Jurkat, Clone E6-1 (cell line): ENCODE measurements at places on chromosomes 7 and 10.
A peak's percentile ranks its signal among the peaks of the same experiment; 100 is the strongest.

DNA sequence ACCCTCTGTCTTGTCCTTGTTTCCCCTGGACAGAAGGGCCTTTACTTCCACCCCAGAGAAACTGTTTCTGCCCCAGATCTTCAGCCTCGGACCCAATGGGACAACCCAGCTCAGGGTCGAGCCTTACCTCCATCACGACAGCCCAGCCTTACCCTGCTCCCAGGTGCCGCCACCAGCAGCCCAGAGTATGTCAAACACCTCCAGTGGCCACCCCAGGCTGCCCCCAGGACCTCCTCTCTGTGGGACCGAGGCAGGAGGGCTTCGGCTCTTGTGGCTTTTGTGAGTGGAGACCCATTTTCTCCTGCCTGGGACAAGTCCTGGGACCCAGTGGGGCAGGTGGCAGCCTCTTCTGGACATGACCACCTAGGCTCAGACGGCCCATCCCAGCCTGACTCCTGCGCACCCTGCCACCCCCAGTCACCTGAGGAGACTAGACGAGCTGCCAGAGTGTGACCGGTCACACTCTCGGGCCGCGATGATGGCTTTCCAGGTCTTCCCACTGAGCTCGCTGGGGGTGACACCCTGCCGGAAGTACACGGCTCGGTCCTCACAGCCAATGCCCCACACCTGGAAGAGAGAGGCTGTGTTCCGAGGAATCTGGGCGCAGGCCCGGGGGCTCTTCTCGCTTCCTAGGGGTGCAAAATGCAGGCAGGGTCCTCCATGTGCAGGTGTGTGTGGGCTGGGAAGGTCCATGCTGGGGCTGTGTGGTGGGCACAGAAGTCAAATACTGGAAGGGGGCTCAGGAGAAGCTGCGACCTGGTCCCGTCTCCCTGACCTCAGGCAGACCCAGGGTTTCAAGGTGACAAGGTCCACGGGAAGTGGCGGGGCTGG, 15.5 kb downstream of the TECPR1 start:
- DNase-seq, result no peak

DNA sequence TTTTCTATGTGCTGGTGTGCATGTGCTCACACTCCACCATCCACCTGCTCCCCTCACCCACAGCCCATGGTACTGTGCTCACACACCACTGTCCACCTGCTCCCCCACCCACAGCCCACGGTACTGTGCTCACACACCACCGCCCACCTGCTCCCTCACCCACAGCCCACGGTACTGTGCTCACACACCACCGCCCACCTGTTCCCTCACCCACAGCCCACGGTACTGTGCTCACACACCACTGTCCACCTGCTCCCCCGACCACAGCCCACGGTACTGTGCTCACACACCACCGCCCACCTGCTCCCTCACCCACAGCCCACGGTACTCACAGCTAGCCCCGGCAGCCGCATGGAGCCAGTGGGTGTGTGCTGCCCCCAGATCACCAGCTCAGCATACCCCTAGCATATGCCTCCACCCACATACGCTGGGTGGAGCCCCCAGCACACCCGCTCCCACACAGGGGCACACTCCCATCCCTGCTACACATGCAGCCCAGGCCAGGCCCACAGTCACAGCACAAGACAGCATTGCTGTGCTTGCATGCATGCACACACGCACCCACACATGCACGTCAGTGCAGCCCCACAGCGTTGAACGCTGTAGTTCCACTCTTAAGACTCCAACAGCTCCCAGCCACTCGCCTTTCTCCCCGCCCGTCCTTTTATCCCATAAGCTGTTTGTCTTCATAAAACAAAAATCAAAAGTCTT, 62.0 kb downstream of the PAX2 start:
- DNase-seq, result no peak

DNA sequence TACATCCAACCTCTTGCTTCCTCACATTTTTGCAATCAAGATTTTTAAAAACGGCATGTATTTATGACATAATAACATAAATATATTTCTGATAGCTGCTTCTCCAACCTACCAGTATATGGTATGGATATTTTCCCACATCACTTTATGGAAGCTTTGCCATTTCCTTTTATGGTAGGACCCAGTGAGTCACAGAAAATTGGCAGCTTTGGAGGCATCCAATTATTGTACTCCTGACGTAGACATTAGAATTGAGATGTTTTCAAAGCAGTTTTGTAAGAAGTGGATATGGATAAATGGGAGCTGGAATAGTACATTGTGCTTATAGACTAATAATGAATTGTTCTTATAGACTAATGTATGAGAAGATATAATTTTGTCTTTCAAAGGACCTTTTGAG, 23.8 kb upstream of the BICC1 start:
- DNase-seq, result no peak

DNA sequence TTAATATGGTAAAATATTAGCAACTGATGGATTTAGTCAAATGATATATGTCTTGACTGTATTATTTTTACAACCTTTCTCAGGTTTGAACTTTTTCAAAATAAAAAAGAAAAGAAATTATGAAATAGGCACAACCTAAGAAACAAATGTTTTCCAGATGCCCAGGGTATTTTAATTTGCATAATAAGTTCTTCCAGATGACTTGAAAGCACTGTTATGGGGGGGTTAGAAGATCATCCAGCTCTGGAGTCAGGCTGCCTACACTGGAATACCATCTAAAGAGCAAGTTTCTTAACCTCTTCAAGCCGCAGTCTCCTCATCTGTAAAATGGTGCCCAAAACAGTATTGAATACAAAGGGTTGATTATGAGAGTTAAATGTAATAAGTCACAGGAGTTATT, 32.1 kb downstream of the CREB3L2 start:
- DNase-seq, result no peak

- no peak for DNase-seq
Measured at GRCh38 chr7:151143261-151144015, 24.1 kb downstream of the GBX1 start.

GRCh38 chr10:113849946-113850345, 3.9 kb downstream of the DCLRE1A start:
- DNase-seq, result no peak

GRCh38 chr10:34029455-34029854, 695.0 kb upstream of the NRP1 start:
- DNase-seq, result no peak

DNA sequence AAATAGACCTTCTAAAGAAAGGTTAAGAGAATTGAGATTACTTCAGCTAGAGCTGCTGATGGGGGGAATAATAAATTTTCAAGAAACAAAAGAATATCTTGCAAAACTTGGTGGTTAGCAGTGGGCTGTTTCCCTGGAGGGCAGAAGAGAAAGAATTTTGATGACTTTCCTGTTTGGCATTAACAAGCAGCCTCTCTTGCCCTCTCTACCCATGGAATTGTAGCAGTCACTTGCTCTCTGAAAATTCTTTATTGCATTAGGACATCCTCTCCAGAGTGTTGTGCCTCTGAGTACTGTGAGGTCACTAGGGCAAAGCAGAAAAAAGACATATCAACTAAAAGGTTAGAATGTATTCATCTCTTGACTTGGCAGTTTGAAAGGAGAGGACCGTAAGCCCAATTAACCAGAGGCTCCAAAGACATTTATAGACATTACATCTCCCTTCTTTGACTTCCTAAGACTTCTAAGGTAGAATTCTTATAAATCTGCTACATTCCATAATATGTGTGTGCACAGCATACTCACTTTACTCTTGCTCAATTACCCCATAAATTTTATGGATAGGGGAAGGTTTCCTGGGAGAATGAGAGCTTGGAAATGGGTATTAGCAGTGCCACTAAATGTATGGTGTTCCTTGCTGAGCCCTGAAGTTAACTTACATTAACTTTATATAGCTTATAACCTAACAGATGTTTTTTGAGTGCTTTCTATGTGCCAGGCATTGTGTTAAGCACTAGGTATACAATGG, 215.3 kb downstream of the KIF20B start:
- DNase-seq, result no peak

DNA sequence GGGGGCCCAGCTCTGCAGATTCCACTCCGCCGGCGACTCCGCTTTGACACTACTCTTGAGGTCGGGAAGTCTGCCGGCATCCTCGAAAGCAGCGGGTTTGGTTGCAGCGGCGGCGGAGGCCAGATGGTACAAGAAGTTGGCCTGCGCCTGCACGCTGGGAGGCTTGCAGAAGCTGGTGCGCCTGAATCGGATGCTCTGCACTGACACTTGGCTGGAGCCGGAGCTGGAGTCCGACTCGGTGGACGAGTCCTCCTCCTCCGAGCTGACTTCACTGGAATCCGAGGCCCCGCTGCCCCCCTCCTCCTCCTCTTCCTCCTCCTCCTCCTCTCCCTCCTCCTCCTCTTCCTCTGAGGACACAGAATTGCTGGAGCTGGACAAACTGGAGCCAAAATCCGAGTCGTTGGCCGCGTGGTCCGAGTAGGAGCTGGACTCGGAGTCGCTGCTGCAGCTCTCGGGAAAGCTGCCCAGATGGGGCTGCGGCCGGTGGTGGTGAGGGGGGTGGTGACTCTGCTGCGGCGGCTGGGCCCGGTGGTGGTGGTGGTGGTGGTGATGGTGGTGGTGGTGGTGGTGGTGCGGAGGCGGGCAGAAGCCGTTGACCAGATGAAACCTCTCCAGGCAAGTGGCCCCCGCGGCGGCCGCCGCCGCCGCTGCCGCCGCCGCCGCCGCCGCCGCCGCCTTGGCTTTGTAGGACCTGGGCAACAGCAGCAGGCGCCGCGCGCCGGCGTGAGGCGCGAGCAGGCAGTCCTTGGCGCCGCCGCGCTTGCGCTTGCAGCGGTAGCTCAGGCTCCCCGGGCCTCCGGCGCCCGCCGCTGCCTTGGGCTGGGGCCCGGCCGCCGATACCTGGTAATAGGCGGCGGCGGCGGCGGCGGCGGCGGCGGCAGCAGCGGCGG, 9.0 kb downstream of the SKIDA1 start:
- DNase-seq, result no peak

DNA sequence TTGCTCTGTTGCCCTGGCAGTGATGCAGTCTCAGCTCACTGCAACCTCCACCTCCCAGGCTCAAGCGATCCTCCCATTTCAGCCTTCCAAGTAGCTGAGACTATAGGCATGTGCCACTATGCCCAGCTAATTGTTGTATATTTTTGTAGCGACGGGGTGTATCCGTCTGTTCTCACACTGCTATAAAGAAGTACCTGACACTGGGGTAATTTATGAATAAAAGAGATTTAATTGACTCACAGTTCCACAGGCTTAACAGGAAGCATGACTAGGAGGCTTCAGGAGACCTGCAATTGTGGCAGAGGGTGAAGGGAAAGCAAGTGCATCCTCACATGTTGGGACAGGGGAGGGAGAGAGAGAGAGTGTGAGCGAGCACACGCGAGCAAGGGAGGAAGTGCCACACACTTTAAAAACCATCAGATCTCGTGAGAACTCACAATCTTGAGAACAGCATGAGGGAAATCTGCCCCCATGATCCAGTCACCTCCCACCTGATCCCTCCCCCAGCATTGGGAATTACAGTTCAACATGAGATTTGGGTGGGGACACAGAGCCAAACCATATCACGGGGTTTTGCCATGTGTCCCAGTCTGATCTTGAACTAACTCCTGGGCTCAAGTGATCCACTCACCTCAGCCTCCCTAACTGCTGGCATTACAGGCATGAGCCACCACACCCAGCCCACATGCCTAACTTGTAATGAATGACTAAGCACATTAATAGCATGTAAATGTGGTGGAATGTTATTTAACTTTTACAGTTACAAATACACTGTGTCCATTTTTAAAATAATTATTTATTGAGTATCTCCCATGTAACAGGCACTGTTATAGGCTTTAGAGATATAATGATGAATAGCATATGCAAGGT, 65.5 kb downstream of the RALA start:
- DNase-seq, result no peak

DNA sequence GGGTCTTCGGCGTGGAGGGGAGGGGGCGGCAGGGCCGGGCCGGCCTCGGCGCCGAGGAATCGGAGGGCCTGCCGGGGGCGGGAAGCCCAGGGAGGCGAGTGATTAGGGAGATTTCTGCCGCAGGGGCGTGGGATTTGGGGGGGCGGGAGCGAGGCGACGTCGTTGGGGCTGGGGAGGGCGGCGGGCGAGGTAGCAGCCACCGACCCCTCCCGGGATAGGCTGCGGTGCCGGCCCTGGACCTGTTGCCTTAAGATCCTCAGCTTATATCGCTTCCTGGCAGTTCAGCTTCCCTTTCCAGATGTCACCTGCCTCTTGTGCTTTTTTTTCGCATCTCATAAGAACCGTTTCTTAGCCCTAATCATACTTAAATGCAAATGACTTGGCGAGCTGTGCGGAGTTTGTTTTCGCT, 655 bp downstream of the LMTK2 start:
- peak; percentile 22 for DNase-seq

DNA sequence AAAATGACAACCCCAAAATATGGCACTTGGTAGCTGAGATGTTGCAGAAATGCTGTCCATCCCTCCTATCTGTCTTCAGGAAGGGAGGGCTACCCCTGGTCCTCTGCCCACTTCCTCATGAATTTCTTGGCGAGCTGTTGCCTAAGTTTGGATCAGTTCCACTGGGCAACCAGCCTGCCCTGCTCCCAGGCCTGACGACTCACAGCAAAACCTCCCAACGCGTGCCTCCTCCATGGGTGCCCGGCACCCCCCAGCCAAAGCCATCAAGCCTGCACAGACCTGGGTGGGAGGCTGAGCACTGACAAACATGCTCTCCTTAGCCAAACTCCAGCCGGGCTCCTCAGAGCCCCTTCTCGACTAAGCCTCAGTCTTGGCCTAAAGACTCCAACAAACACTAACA, 8.9 kb downstream of the VSTM4 start:
- DNase-seq, result no peak

- no peak for DNase-seq
Measured at GRCh38 chr7:46315891-46316290, 394.8 kb upstream of the IGFBP3 start.
